ENCODE measurements at places on chromosomes 4 and X.

DNA sequence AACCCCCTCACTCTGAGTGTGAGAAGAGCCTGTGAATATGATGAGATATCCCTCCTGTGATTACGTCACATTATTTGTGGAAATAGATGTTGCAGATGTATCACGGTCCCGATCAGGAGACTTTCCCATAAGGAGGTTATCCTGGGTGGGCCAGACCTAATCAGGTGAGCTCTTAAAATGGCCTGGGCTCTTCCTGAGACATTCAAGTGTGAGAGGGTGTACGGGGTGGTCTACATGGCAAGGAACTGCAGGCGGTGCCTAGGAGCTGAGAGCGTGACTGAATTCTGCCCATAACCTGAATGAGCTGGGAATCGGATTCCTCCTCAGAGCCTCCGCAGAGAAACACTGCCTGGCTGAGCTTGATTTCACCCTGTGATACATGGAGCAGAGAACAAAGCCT lies 12.9 kb upstream of the CENPVL1 start:
- DNase-seq: no peak

DNA sequence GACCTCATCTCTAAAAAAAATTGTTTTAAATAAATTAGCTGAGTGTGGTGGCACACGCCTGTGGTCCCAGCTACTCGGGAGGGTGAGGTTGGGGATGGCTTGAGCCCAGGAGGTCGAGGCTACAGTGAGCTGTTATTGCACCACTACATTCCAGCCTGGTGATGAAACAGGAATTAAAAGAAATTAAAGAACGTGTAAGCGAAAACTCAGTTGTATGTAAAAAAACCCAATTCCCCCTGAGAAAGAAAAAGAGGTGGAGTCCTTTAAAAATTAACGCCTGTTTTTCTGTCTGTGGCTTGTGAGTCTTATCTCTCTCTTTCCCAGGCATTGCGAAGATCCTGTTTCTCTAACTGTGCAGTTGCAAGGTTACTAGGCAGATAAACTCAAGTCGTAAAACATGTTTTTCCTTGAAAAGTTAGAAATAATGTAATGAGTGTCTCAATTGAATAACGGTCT lies 22.1 kb downstream of the EPGN start:
- DNase-seq: no peak

DNA sequence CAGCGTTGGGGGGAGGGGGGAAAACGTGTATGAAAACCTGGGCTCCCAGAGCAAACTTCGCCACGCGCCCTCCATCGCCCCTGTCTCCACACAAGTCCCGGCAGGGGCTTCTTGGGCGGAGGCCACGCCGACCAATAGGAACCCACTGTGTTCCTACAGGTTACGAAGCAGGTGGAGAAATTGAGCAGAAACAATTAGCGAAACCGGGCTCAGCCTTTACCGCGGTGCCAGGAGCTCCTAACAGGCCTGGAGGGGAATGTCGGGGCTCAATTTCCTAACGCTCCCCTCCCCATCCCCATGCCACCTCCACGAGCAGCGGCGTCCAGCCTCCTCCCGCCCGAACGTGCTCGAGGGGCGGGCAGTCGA lies 589 bp upstream of the KIT start:
- no peak for DNase-seq

DNA sequence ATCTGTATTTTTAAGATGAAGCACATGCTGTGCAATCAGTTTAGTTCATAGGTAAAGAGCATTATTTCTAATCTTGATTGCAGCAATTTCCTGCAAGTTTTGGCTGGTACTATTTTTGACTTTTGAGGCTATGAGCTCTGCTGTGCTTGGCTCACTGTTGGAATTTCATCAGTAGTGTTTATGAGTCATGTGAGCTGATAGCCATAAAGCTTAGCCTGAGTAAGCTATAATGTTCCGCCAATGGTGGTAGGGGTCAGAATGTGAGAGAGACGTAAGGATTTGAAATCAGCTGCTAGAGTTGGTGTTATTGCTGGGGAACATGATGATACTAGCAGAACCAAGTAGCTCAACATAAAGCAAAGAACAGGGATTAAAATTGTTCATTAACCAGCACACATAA lies 590.9 kb upstream of the GNPDA2 start:
- no peak for DNase-seq

Data from activated CD4-positive, alpha-beta T cell treated with anti-CD3 and anti-CD28 coated beads, Interleukin-2, amount 50 U/mL, for 16 hours (primary cell).